ENCODE measurements at places on chromosomes 3 and 15.

DNA sequence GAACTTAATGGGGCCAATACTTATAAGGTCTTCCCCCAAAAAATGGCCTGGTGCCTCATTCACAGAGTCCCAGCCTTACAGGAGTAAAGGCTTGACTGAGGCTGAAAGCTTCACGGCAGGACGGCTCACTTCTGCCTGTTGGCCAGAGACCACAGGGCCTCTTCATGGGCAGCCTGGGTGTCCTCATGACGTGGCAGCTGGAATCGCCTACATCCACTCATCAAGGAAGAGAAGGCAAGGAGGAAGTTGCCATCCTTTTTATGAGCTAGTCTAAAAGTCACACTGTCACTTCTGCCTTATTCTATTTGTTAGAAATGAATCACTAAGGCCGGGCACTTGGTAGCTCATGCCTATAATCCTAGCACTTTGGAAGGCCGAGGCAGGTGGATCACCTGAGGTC, 89.3 kb upstream of the DGKG start:
- DNase-seq = no peak

GRCh38 chr3:112471596-112472325, 27.5 kb downstream of the BTLA start:
- DNase-seq = no peak

DNA sequence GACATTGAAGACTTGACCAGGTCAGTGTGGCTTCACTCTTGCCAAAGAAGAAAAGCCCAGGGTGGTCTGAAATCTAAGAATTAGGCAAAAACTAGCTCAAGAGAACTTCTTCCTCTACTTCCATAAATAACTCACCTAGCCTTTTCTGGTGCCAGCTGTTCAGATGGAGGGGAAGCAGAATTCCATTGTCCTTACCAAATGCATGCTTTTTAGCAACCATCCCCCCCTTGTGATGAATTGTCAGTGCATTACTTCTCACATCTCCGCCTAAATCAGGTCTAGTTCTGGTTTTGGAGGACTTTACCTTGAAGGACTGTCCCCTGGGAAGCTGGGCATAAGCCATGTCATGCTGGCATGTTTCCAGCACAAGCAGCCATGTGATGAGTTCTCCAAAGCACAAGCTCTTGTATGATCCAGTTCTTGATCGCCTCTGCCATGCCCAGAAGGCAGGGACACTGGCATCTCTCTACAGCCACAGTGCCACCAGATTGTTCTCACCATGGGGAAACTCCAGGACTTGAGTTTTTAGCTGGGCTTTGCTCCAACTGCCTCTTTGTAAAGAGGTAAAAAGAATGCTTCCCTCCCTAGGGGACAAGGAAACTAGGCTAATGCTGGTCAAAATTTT, 96.4 kb upstream of the IL12A start:
- DNase-seq = no peak

- DNase-seq = no peak
Observed at GRCh38 chr3:31321620-31322019, 211.1 kb upstream of the STT3B start.

DNA sequence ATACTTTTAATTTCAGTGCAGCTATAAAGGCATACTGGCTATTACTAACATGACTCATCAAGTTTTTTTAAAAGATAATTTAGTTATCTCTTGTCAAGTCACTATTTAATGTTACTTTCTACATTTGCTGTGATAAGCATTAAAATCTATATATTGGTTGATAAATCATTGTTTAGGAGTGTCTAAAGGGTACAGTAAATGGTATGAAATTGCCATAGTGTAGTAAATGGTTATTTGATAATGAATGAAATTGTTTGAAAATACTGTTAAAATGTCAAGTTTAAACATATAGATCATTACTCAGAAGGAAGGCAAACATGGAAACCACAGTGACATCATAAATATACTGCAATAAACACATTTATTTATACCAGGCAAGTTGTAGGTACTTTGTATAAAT, 13.2 kb upstream of the BNIP2 start:
- DNase-seq = no peak

DNA sequence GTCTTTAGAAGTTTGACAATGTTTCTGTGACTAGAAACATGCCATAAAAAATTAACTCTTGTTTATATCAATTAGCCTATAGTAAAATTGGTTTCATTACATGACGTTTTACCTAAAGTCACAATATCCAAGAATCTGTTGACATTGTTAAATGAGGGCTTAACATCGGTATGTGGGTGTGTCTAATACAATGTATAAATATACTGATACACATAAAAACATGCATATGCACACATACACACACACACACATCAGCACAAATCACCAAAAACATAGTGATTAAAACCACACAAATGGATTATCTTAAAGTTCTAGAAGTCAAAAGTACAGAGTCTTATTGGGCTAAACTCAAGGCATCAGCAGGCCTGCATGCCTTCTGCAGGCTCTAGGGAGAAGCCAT, 456.7 kb downstream of the NTRK3 start:
- no peak for DNase-seq

DNA sequence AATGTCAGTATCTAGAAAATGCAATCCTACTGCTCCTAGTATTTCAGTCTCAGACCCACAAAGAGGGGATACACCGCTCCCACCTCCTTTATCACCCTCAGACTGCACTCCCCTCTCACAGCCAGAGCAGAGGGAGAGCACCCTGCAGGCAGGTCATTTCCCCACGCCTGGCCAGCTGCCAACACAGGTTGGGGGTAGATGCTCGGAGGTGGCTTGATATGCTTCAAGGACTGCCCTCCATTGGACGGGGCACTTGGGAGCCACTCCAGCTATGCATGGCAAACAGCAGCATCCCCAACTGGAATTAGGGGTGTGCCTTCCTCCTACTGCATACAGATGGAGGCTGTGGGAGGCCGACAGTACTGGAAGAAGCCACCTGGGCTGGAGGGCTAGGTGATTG, 41.9 kb downstream of the TMEM266 start:
- no peak for DNase-seq

DNA sequence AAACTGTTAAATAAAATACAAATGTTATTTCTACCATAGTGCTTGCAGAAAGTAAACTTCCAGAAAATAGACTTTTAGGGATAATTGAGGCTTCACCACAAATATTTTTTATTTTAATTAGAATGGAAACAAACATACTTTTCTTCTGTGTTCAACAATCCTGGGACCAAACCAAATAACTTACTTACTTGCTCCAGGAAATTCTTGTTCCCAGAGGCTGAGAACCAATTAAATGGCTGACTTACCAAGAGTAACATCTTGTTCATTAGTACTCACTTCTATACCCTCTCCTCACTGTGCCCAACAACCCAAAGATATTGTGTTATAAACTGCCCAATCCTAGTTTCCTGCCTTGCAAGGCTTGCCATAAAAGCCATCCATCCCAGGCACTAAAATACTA, 172.2 kb upstream of the PFN2 start:
- DNase-seq = no peak

DNA sequence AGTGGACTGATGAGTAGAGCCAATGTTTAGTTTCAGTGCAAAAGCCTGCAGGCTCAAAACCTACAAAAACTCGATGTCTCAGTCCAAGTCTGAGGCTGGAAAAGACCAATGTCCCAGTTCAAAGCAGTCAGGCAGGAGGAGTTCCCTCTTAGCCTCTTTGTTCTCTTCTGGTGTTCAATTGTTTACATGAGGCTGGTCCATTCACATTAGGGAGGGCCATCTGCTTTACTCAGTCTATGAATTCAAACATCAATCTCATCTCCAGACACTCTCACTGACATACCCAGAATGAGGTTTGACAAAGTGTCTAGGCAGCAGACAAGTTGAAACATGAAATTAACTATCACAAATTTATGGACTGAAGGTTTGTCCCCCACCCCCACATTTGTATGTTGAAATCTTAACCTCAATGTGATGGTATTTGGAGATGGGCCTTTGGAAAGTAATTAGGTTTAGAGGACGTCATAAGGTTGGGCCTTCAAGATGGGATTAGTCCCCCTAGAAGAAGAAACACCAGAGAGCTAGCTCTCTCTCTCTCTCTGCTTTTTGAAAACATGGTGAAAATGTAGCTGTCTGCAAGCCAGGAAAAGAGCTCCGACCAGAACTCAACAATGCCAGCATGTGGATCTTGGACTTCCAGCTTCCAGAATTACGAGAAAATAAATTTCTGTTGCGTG, 438.5 kb upstream of the RGMA start:
- no peak for DNase-seq

DNA sequence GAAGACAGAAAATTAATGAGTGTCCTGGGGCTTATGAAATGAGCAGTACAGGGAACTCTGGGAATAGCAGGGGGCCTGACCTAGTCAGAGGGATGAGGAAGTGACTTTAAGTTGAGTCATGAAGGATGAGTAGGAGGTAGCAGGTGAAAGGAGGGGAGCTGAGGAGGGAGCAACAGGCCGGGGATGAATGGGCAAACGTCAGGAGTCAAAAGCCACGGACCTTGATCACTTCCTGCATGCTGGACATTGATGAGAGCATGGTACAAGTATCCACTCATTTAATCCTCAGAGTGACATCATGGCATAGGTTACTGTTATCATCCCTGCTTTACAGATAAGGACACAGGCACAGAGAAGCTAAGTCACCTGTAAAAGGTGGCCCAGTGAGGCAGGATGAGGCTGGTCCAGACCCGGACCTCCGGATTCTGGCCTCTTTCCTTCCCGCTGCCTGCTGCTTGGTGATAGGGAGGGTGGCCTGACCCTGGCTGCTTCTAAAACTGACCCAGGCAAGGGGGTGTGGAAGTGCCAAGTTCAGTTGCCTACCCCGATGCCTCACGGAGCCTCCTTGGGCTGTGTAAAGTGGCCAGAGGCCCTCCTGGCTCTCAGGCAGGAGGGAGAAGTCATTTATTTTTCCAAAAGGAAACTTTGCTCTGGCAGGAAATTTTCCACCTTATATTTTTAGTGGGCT, 7.6 kb downstream of the CORO2B start:
- no peak for DNase-seq

GRCh38 chr3:115340586-115340985, 193.5 kb upstream of the ZBTB20 start:
- DNase-seq = no peak

- DNase-seq = no peak
Observed at GRCh38 chr3:12758025-12758781, 856 bp downstream of the TMEM40 start.

Measured in stimulated activated CD4-positive, alpha-beta T cell treated with anti-CD3 and anti-CD28 coated beads, Interleukin-2, amount 100 ng/mL, for 24 hours (primary cell).